Activated CD8-positive, alpha-beta memory T cell treated with anti-CD3 and anti-CD28 coated beads for 1 hour (primary cell): ENCODE measurements at places on chromosomes 12 and 14.

DNA sequence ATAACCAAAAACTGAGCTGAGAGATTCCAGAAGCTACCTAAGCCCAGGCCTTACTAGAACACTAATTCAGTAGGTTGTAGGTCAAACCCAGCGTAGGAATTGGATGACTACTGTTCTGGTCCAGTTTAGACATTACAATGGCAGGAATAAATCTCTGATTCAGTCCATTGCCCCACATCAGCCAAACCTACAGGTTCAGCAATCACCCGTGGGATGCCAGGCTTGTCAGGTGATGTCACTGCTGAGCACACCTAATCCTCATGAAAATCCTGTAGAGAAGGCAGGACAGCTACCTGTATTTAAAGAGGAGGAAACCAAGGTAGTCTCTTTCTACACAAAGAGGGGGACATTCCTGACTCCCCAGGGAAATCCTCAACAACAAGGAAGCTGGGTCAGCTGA is 63.7 kb downstream of the RFX4 start:
- no peak for DNase-seq

DNA sequence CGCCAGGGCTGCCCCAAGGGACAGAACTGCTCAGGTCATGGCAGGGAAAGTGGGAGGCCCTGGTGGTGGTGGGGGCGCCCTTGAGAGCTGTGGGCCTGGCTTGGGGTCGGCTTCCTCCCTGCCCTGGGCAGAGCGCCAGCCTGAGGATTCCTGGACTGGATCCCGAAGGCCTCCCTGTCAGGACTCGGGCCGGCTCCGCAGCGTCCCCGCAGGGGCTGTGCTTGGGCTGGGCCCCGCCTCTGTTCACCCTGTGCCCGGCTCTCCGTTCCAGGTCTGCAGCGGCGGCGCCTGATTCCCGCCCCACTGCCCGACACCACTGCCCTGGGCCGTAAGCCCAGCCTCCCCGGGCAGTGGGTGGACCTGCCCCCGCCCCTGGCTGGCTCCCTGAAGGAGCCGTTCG is 39.9 kb downstream of the KIF26A start:
- no peak for DNase-seq

DNA sequence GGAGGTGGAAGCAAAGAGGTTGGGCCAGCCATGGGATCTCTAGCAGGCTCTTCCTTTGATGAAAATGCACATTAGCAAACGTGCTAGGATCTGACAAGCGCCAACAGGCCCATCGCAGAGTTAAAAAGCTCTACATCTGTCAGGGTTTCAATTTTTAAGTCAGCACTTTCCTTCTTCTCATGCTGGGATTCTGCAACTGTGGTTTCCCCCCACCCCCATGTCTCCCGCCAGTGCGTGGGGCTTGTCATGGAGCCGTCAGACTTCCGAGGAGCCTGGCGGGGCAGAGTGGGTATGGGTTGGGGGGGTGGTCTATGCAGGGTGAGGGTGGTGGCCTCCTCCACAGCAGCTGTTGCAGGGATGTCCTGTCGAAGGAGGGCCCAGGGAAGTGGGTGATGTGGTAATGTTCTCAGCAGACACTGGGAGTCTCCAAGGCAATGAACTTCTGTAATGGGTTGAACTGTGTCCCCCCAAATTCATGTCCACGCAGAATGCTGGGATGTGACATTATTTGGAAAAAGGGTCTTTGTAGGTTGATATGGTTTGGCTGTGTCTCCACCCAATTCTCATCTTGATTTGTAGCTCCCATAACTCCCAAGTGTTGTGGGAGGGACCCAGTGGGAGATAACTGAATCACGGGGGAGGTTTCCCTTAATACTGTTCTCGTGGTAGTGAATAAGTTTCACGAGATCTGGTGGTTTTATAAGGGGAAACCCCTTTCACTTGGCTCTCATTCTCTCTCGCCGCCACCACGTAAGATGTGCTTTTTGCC is 115.2 kb upstream of the MAP1LC3B2 start:
- no peak for DNase-seq

DNA sequence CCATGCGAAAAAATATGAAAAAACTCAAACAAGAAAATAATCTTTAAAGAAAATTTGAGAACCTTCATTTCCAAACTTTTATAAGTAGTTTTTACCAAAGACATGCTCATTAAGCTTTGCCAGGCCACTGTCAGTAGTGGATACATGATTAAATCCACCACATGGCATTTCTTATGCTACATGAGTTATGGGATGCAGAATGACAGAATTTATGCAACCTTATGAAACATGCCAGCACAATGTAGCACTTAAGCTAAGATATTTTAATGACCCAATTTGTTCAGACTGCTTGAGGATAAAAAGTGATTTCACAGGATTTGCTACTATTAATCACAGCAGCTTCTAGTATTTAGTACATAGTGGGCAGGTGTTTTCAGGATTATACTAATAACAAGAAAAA is 123.3 kb downstream of the ATP23 start:
- DNase-seq: no peak

DNA sequence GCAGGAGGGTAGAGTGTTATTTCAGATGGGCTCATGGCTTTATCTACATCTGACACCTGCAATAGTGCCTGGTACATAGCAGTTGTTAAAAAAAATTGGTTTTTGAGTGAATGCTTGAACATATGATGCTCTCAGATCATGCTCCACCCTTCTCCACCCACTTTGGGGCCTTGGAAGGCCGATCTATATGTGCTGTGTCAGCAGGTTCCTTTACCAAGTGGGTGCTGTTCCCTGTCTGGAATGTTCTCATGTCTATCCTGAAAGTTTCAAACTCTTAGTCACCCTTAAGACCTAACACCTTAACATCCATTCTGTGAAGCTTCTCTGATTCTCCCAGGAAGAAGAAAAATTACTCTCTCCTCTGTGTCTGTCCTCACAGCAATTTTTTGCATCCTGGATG is 556.3 kb upstream of the TBX3 start:
- no peak for DNase-seq

- no peak for DNase-seq
These were observed 135.7 kb downstream of the PTPRO start for GRCh38 chr12:15458008-15458407.

DNA sequence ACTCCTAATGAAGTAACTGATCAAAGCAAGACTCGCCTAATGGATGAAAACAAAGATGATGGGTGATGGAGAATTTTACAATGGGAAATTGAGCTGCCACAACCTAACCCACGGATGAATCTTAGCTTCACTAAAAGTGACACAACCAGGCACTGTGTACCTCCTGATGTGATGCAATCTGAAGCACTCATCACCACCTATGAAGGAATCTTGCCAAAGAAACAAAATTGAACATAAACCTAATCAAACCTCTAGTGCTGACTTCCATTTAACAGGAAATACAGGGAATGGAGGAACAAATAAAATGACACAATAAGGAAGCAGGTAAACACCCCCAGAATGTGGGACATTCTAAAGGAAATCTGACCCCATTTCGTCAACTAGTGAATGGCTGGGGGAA is 13.3 kb upstream of the RARG start:
- DNase-seq: no peak
